Suprapubic skin (tissue), 4 donors: ENCODE measurements at places on chromosomes 3 and 15. TPM values are rescaled to one million over a fixed set of nuclear protein-coding genes. Genes with fewer than 3 reads are reported as not detected.

Gene GPR160
- 2.8 TPM for total RNA-seq

DNA sequence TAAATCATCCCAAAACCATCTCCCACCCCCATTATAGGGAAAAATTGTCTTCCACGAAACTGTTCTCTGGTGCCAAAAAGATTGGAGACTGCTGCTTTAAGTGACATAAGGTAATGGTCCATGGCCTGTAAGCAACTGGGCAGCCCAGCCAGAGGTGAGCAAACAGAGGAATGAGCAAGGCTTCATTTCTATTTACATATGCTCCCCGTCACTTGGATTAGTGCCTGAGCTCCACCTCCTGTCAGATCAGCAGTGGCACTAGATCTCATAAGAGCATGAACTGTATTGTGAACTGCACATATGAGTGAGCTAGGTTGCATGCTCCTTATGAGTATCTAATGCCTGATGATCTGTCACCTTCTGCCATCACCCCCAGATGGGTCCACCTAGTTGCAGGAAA is 1159.8 kb upstream of the ALCAM start:
- H3K4me3 ChIP-seq: no peak overlapping the region
- H3K27ac ChIP-seq: no peak overlapping the region
- DNase-seq: no peak
- no peaks in the 10 kb centered on the region for H3K4me1 ChIP-seq
- H3K27me3 ChIP-seq: no peaks in the 10 kb centered on the region
- H3K36me3 ChIP-seq: no peaks in the 10 kb centered on the region

DNA sequence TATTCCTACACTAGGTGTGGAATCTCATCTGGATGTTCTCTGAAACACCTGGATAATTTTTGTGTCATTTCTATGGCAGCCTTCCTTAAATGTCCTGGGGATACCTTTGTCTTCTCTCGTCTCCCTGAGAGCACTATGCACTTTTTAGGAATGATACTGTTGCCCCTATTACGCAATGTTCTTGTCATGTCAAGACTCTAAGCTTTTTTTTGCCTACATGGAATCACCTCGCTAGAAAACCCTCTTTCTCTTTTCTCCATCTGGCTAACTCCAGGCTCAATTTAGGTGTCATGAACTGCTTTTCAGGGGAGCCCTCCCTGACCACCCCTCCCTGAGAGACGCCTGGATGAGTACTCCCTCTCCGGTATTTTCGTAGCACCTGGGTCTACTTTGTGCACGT is 81.3 kb downstream of the SOX2 start:
- DNase-seq: no peak
- no peaks in the 10 kb centered on the region for H3K27me3 ChIP-seq
- no peaks in the 10 kb centered on the region for H3K36me3 ChIP-seq
- no peak overlapping the region for H3K4me3 ChIP-seq
- peaks cover 7% of the 10 kb centered on the region for H3K4me1 ChIP-seq

Gene RPL4
- total RNA-seq: 4,597 TPM

- no peaks in the 10 kb centered on the region for H3K36me3 ChIP-seq
- no peaks in the 10 kb centered on the region for H3K27me3 ChIP-seq
- H3K4me3 ChIP-seq: peak within 1 kb of the TSS; percentile 91
- peak; percentile 91 for DNase-seq
These were observed at the start of the genes LRRC49 and THAP10 for GRCh38 chr15:70892002-70892911. LRRC49 (plus strand) TSS chr15:70892826; CDS start chr15:70892895, 69 bp downstream. THAP10 (minus strand) TSS chr15:70892433; CDS start chr15:70892272, 161 bp downstream.

- DNase-seq: peak; percentile 81
- H3K4me1 ChIP-seq: peaks cover 50% of the 10 kb centered on the region
- H3K4me3 ChIP-seq: peak overlapping the region; percentile 81
- H3K27me3 ChIP-seq: no peaks in the 10 kb centered on the region
- H3K36me3 ChIP-seq: no peaks in the 10 kb centered on the region
These were observed 4.8 kb downstream of the UBE2E1 start for GRCh38 chr3:23810343-23811184.

DNA sequence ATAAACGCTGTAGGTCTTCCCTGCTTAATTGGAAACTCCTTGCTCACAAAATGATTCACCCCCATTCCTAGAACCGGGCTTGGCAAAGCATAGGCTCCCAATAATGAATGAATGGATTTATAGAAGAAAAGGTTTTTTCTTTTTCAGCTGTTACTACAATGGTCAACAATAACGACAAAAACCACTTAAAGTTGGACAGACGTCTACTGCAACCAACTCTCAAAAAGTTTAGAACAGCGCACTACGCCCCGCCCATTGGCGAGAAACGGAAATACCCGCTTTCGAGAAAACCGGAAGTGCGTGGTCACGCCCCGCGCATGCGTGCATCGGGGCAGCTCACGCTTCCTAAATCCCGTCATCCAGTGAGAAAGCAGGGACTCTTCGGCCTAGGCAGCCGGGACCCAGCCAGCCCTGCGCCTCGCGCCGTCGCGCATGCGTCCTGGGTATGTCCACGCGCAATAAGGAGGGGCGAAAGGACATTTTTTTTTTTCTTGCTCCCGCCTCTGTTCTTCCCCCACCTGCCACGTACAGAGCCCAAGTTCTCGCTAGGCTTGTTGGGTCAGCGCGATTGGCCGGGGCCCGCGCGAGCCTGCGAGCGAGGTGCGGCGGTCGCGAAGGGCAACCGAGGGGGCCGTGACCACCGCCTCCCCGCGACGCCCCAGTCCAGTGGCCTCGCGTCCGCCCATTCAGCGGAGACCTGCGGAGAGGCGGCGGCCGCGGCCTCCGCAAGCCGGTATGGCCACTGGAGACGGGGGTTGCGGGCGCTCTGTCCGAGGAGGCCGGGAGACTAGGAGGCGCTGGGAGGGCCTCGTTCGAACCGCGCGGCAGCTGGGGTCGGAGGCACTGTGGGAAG is at the start of gene TFG:
TSS of gene TFG (plus strand) at position 506 of the 853 bp plus-strand sequence. CDS start 4,192 bp downstream, outside the sequence.
- H3K36me3 ChIP-seq: peaks cover 5% of the 10 kb centered on the region
- peaks cover 32% of the 10 kb centered on the region for H3K4me1 ChIP-seq
- DNase-seq: peak; percentile 98

GRCh38 chr3:110383356-110383755 is 688.3 kb upstream of the NECTIN3 start:
- H3K4me3 ChIP-seq: no peak overlapping the region
- no peaks in the 10 kb centered on the region for H3K27me3 ChIP-seq
- H3K27ac ChIP-seq: no peak overlapping the region
- no peaks in the 10 kb centered on the region for H3K36me3 ChIP-seq
- no peak for DNase-seq

DNA sequence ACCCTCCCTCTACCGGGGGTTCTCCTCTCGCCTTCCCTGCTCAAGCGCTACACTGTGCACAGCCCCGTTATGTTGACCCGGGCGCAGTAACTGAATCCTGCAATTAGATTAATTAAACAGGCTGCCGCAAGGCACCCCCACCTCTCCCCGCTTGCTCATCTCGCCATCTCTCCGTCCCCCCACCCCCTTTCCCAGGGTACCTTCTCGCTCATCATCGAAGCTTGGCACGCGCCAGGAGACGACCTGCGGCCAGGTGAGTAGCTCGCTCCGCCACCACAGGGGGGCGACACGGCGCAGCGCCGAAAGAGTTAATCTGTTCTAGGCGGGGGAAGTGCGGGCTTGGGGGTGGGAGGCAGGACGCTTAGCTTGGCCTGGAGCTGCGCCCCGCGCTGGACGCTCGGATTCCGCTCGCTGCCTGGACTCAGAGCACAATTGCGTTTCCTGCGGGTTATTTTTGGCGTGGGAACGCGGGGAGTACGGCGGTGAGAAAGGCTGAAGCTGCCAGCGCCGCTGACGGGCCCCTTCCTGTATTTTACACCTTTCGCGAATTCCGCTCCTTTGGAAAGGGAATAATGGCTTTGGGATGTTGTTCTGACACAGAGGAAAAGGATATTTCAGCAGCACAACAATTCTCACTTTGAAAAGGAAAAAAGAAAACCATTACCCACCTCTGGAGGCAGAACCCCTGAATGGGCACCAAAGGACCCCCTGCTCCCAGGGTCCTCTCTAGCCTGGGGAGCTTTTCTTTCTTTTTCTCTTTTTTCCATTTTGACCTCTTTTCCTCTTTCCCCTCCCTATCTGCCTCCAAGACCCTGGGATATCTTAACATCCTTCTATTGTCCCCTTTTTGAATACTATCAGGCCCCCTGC is 1.5 kb downstream of the DLL4 start:
- DNase-seq: no peak
- peak overlapping the region; percentile 65 for H3K4me3 ChIP-seq
- H3K27me3 ChIP-seq: peaks cover 68% of the 10 kb centered on the region
- H3K27ac ChIP-seq: no peak overlapping the region

DNA sequence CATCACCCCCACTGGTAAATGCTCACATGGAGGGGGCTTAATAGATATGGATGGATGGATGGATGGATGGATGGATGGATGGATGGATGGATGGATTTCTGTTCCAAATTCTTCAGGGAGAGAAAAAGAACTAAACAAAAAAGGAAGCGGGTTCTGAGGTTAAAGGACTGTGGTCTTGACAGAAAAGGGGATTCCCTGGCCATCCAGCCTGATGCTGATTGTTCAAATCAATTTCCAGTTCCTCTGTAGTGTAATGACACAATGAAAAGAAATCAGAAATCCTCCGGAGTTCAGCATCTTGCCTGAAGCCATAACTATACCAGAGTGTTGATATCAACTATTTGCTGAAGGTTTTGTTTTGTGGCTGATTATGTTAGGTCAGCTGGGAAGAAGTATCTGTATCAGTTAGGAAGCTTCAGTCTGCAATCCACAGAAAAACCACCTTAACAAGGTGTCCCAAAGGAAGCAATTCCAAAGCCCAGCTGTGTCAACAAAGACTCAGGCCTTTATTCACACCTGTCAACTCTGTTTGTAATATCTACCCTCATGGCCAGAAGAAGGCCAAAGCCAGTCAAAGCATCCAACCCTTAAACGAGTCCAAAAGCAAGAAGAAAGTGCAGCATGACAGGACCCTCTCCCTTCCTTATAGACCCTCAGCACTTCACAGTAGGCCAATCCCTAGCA is 24.5 kb upstream of the RASA2 start:
- no peaks in the 10 kb centered on the region for H3K27me3 ChIP-seq
- H3K27ac ChIP-seq: no peak overlapping the region
- H3K4me3 ChIP-seq: no peak overlapping the region

GRCh38 chr3:50347187-50347813 is 1.8 kb upstream of the ZMYND10 start:
- H3K36me3 ChIP-seq: peaks cover 14% of the 10 kb centered on the region
- H3K27ac ChIP-seq: no peak overlapping the region
- H3K27me3 ChIP-seq: no peaks in the 10 kb centered on the region
- DNase-seq: no peak
- peaks cover 51% of the 10 kb centered on the region for H3K4me1 ChIP-seq

Gene SMAD6
- 7.0 TPM for total RNA-seq

- DNase-seq: no peak
- no peaks in the 10 kb centered on the region for H3K27me3 ChIP-seq
- H3K27ac ChIP-seq: no peak overlapping the region
- H3K4me3 ChIP-seq: no peak overlapping the region
- H3K36me3 ChIP-seq: no peaks in the 10 kb centered on the region
These were observed 240.1 kb upstream of the ZNF385D start for GRCh38 chr3:21991061-21991460.

Gene KBTBD8
- 1.1 TPM for total RNA-seq

DNA sequence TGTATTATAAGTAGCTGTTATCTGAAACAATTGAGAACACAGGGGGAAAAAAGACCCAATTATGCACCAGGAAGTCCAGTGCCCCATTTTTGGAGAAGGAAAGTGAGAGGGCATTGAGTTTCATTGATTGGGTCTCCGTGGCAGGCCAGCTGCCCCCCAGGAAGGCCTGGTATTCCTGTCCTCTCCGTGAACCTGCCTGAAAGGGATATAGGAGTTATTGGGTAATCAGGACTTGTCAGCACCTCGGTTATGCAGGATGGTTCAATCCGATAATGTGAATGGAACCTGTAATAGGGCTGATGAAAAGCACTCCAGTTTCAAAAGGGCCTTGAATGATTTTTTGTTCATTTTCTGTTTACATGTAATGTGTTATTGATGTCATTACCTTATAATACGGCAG is 122.0 kb upstream of the RARB start:
- H3K27me3 ChIP-seq: no peaks in the 10 kb centered on the region
- no peak overlapping the region for H3K4me3 ChIP-seq
- H3K27ac ChIP-seq: no peak overlapping the region
- no peak for DNase-seq
- H3K36me3 ChIP-seq: no peaks in the 10 kb centered on the region
- H3K4me1 ChIP-seq: no peaks in the 10 kb centered on the region

DNA sequence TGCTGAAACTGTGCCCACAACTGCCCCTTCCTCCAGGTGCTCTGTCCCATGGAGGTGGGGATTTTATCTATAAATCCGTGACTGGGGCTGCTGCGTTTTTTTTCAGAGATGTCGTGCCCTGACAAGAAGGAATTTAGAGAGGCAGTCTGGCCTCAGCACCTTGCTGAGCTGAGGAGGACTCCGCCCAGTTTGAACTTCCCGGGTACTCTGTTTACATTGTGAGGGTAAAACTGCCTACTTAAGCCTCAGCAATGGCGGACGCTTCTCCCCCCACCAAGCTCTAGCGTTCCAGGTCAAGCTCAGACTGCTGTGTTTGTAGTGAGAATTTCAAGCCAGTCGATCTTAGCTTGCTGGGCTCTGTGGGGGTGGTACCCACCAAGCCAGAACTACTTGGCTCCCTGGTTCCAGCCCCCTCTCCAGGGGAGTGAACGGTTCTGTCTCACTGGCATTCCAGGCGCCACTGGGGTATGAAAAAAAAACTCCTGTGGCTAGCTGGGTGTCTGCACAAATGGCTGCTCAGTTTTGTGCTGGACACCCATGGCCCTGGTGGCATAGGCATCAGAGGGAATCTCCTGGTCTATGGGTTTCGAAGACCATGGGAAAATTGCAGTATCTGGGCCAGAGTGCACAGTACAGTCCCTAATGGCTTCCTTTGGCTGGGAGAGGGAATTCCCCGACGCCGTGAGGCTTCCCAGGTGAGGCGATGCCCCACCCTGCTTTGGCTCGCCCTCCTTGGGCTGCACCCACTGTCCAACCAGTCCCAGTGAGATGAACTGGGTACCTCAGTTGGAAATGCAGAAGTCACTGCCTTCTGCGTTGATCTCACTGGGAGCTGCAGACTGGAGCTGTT is 68.5 kb upstream of the SGO1 start:
- H3K27ac ChIP-seq: no peak overlapping the region
- H3K36me3 ChIP-seq: no peaks in the 10 kb centered on the region

- H3K27me3 ChIP-seq: no peaks in the 10 kb centered on the region
- H3K4me1 ChIP-seq: peaks cover 14% of the 10 kb centered on the region
- no peak overlapping the region for H3K27ac ChIP-seq
- DNase-seq: no peak
- no peak overlapping the region for H3K4me3 ChIP-seq
These were observed 69.7 kb upstream of the POMGNT2 start for GRCh38 chr3:43175541-43175940.
